AG09309 (cell line): ENCODE measurements at places on chromosomes 16 and 17.

GRCh38 chr17:75059369-75060345, 12.6 kb downstream of the KCTD2 start:
- peak; percentile 72 for DNase-seq

DNA sequence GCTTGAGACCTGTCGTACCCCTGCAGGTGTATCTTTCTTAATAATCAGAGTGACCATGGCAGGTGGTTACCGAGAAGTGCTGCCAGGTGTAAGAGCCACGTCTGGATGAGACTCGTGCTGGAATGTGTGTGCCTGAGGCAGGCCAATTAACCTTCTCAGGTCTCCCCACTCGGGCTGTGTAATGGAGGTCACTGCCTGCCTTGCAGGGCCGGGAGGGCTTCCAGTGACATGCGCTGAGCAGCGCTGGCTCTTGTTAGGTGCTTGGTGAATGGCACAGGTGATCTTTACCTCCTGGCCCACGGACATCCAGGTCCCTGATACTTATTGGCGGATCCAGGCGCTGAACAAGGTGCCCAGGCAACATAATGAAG, 4.6 kb upstream of the GSE1 start:
- no peak for DNase-seq

- no peak for DNase-seq
Observed at GRCh38 chr16:303760-304505, 21.0 kb downstream of the PDIA2 start.

DNA sequence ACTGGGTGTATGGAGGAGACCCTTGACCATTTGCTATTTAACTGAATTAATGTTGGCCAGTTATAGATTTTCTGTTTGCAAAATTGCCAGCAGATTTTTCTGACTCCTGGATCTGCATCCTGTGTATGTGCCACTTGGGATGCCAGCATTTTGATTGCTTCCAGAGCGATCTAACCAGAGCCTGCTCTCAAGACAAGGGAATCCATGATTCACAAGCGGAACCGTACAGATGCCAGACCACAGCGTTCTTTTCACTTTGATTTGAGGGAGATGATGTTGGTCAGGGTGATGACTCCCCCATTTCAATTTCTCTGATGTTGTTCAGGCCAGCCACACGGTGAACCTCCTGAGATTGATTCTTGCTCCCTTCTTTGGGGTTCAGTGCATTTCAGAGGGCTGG, 228.7 kb downstream of the CDH13 start:
- DNase-seq, result peak; percentile 57

DNA sequence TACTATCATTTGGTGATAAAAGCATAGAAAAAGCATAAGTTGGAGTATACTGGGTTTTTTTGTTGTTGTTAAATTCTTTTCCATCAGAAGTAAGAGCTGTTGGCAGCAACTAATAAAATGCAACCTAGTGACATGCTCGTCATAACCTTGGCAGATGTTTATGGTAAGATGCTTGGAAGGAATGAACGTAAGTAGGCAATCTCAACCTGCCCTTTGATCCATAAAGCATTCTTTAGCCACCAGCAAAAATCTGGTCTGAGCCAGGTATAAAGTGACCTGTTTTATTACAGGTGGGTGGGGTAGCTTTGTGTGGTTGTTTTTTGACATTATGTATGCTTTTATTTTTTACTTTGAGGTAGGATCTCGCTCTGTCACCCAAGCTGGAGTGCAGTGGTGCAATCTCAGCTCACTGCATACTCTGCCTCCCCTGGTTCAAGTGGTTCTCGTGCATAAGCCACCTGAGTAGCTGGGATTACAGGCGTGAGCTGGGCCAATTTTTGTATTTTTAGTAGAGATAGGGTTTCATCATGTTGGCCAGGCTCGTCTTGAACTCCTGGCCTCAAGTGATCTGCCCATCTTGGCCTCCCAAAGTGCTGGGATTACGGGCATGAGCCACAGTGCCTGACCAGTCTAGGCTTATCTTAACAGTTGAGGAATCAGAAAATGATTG, 22.0 kb downstream of the WSB1 start:
- no peak for DNase-seq

DNA sequence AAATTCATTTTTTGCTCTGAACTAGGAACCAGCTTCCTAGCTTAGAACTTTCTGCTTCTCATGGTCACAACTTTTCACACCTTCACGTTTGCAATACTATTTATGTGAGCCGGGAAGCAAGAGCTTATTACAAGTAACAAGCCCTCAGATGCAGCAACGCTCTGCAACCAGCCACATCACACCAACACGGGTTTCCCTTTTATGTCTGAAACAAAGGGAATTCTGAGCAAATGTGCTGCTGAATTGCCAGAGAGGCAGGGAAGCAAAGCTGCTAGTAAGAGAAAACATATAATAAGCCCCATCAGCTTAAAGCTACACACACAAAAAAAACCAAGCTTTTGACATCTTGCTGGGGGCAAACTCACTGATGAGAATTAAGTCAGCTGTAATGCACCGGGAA, 122.2 kb downstream of the SLC39A11 start:
- no peak for DNase-seq
